ENCODE measurements at places on chromosomes 11 and 22.

DNA sequence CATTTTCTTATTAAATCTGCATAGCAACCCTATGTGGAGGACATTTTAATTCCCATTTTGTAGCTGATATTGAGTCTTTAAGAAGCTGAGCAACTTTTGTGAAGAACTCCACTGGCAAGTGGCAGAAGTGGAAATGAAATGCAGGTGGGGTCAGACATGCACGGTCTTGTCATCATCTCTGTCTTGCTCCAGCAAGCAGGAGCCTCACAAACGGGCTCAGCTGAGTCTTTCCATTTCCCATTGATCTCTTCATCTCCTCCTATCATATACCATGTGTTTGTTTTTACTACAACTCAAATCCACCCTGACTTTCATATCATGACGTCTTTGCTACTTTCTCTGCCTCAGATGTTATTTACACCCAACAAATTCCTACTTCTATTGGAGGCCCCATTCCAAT, 97.9 kb upstream of the TENM4 start:
- ATAC-seq, result no peak

DNA sequence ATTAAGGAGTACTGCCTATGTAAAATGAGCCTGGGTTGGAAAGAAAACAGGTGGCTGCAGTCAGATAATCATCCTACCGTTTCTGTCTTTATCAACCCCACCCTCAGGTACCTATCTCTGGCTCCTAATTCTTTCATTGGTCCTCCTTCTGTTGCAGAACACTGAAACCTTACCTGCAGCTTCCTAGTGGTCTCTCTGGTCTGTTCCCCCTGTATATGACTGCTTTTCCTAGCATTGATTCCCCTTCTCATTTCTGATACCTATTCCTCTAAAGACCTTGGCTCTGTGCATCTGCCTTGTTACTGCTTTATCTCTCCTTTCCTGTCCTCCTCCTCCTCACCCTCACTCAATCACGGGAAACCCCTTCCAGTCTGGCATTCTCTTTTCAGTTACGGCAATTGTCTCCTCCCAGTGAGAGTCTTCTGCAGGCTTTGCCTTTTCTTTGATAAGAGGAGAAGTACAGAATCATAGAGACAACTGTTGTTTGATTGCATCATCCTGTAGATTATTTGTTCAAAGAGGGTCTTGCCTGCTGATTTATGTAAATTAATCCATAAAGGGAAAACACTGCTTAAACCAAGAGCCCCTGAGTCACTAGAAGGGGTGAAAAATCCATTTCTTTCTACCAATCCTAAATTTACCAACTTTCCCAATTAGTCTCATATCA, 301.2 kb downstream of the AASDHPPT start:
- ATAC-seq, result no peak

- ATAC-seq, result peak; percentile 75
Observed at GRCh38 chr22:30396871-30397655, at the start of gene SEC14L2. Gene SEC14L2 (plus strand): TSS chr22:30397018. CDS start chr22:30397117, 99 bp downstream.

DNA sequence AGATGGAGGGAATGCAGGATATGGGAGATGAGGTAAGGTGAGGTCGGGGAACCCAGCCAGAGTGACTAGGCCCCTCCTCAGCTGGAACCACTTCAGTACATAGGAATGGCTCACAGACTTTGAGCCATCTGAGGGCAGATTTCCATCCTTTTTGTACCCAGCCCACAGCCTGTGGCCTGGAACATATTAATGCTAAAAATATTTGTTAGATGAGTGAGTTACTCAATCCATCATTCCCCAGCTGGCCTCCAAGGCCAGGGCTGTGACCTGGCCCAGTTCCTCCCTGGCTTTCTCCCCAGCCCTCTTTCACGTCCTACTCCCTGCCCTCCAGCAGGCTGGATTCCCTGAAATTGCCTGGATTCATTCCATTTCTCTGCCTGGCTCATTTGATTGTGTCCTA, 57.2 kb upstream of the PRDM11 start:
- no peak for ATAC-seq

GRCh38 chr11:115587718-115588342, 83.6 kb upstream of the CADM1 start:
- ATAC-seq, result no peak

- ATAC-seq, result peak; percentile 86
Observed at GRCh38 chr11:16986434-16987204, 27.6 kb downstream of the PLEKHA7 start.

GRCh38 chr11:86551288-86552092, 120.9 kb downstream of the ME3 start:
- no peak for ATAC-seq

GRCh38 chr11:19849947-19850593, 137.4 kb downstream of the NAV2 start:
- no peak for ATAC-seq

- ATAC-seq, result no peak
Observed at GRCh38 chr22:24440718-24441405, 13.5 kb downstream of the ADORA2A start.

GRCh38 chr22:23786752-23787599, at the start of gene SMARCB1:
Gene SMARCB1 (plus strand): TSS chr22:23786966. CDS start chr22:23787170, 204 bp downstream.
- peak; percentile 91 for ATAC-seq

- no peak for ATAC-seq
Observed at GRCh38 chr22:31339148-31339832, 6.9 kb downstream of the PATZ1 start.

DNA sequence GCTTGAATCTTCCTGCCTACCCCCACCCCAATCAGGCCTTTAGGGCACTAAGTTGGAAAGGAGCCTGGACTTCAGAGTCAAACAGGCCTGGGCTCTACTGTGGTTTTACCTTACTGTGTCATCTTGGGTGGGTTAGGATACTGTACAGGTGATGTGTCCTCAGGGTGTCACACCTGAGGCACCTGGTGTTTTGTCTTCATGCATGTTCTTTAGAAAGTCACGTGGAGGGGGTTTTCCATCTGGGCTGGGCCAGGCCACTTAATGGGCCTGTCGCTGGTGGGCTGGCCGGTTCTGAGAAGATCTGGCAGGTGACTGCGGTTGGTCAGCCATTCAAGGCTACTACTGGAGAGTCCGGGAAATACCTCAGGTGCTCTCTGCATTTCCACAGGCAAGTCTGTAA, 92.6 kb downstream of the SWAP70 start:
- ATAC-seq, result no peak

- ATAC-seq, result no peak
Observed at GRCh38 chr11:43954241-43954640, 11.8 kb downstream of the C11orf96 start.

- no peak for ATAC-seq
Observed at GRCh38 chr11:5610446-5610845, 14.0 kb downstream of the TRIM6 start.

DNA sequence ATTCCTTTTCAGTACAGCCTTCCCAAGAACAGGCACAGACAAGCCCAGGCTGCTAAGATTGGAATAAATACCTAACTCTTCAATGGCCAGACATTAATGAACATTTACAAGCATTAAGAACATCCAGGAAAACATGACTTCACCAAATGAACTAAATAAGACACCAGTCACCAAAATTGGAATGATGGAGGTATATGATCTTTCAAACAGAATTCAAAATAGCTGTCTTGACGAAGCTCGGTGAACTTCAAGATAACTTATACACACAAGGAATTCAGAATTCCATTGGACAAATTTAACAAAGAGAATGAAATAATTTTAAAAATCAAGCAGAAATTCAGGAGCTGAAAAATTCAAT, 16.4 kb upstream of the DDX10 start:
- no peak for ATAC-seq

DNA sequence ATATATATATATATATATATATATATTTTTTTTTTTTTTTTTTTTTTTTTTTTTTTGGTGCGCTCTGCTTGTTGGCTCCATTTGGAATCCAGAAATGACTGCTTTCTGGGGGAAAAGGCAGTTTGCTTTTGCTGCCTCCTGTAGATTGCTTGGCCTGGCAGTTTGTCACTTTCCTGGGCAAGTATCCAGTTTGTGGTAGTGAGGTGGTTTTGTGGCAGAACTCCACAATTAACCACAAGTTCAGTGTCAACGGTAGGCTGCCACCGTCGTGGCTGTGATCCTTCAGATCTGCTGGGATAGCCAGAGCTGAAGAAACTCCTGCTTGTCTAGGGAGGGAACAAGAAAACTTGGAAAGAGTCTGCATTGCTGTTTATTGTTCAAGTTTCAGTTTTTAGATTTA, 5.0 kb upstream of the PDE3B start:
- no peak for ATAC-seq

GRCh38 chr11:17547051-17547577, at the start of gene OTOG:
Gene OTOG (plus strand): TSS chr11:17547259. CDS start chr11:17547373, 114 bp downstream.
- ATAC-seq, result no peak

- no peak for ATAC-seq
Observed at GRCh38 chr11:130436171-130436570, 7.8 kb upstream of the ADAMTS8 start.

GRCh38 chr11:41437006-41437490, 22.4 kb downstream of the LRRC4C start:
- ATAC-seq, result no peak

- no peak for ATAC-seq
Observed at GRCh38 chr11:64656862-64657261, 65.8 kb downstream of the SLC22A12 start.

DNA sequence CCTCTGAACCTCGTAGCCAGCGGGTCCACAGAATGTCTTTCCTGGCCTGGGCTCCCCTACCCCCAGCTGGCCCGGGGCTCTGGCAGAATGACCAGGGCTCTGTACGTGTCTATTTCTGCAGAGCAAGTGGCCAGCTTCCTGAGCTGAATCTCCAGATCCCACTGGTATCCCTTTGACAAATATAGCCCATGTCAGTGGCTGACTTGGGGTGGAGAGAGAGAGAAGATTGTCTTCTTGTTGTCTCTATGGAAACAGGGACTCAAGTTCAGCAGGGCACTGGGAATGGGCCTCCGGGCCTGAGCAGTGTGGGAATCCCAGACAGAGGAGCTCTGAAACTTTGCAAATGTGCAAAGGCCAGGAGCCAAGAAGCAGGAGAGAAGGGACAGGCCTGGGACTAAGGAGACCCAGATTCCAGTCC, 33.9 kb downstream of the ANO1 start:
- ATAC-seq, result no peak

- ATAC-seq, result no peak
Observed at GRCh38 chr11:96149743-96150555, 193.0 kb downstream of the MAML2 start.

- ATAC-seq, result peak; percentile 40
Observed at GRCh38 chr11:46674463-46675287, 25.7 kb downstream of the ARHGAP1 start.

GRCh38 chr11:104668797-104669463, 229.3 kb downstream of the CASP12 start:
- no peak for ATAC-seq

- no peak for ATAC-seq
Observed at GRCh38 chr11:104625246-104625645, 273.0 kb downstream of the CASP12 start.

GRCh38 chr11:86818462-86819192, 18.3 kb downstream of the PRSS23 start:
- ATAC-seq, result no peak

- ATAC-seq, result no peak
Observed at GRCh38 chr11:33910296-33910957, 18.6 kb upstream of the LMO2 start.

- ATAC-seq, result no peak
Observed at GRCh38 chr11:112963368-112963955, 2.2 kb downstream of the NCAM1 start.

DNA sequence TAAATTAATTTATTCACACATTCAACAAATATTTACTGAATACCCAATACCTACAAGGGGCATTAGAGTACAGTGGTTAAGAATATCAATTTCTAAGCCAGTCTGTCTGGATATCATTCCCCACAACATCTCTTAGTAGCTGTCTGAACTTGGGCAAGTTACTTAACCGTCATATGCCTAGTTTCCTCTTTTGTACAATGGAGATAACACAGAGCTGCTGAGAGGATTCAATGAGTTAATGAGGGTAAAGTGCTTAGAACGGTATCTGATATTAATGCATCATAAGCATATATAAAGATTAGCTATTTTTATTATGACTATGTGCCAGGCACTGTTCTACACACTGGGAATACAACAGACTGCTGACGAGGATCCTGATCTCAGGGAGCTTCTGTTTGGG, 116.4 kb downstream of the APOL5 start:
- ATAC-seq, result no peak

GRCh38 chr11:70670676-70671034, 272.3 kb downstream of the CTTN start:
- ATAC-seq, result no peak

GRCh38 chr22:17117890-17118289, 3.3 kb downstream of the TMEM121B start:
- peak; percentile 5 for ATAC-seq

DNA sequence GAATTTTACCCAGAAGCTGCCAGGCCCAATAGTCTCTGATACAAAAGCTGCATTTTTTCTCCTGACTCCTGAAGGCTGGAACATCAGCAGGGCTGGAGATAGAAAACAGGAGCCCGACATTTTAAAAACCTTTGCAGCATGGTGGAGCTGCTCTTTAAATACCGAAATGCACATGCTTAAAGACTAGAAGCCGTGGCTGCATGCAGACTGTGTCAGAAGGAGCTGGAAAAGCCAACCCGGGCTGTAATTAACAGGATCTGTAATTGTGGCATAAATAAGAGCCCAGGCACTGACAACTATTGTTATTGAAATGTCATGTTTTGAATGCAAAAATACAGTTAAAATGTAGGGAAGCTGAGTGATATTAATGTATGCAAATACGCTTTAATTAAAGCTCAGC, 304.9 kb upstream of the PLET1 start:
- no peak for ATAC-seq

DNA sequence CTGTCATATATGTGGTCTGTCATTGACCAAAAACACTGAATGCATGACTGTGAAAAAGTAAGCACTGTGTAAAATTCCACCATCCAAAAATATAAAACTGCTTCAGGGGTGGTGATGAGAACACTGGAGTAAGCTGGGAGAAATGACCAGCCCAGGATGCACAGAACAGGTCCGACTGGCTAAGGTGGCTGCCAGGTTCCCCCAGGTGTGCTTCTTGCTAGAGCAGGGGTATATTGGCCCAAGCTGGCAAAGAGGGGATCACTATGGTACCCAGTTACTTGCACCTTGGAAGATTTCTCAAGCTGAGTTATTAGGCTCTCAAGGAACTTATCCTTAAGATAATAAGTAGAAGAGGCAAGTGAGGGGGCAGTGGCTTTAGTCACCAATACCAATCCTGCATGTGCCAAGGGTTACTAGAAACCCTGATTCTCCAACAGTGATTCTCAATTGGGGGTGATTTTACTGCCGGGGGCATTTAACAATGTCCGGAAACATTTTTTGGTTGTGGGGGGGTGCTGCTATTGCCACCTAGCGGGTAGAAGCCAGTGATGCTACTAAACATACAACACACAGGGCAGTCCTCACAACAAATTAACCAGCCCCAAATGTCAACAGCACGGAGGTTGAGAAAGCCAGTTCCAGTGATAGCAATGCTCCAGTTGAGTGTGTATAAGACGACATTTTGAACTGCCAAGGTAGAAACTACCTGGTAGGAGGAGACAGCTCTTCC, 15.7 kb downstream of the SNU13 start:
- no peak for ATAC-seq

- ATAC-seq, result no peak
Observed at GRCh38 chr11:114426280-114426679, 13.0 kb upstream of the REXO2 start.

Data from stimulated activated memory B cell treated with anti-CD40 and anti-IgM and Interleukin-4, amounts not matched to agents 10 μg/mL and 1 μg/mL and 100 μg/mL, for 72 hours (primary cell).